ENCODE measurements at places on chromosomes 11 and 22.

- no peak for DNase-seq
These were observed 94.8 kb downstream of the PICALM start for GRCh38 chr11:85974122-85974521.

DNA sequence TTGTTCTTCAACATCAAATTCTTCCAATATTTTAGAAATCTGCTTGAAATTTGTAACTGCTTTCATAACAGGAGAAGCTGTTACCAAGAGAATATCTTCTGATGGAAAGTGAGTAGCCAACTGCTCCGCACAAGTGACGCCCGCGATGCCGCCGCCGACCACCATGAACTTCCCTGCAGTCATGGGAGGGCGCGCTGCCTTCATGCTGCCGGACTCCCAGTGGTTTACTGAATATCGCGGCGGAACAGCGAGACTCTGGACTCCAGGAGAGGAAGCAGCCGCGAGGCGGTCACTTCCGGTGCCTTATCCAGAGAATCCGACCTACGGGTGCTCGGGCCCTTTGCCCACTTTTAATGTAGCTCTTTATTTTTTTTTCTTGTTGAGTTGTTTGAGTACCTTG, 190.6 kb downstream of the GUCY1A2 start:
- no peak for DNase-seq

DNA sequence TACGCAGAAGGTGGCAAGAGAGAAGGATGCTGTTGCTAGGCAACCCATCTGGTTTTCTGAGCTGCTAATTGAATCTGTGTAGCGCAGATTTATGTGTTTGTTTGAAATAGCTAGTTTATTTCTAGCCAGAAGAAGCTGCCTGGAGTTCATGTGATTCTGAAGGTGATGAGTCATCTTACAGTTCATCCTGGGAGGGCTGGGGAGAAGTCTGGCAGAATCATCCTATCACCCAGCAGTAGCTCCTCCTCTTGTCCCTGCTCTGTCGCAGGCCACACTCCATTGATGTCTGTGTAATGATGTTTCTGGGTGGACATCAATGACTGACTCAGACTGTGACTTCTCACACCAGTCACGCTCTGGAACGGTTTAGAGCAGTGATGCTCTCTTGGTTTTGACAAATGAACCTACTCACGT, 4.8 kb upstream of the FBXO7 start:
- peak; percentile 57 for DNase-seq

GRCh38 chr11:32435152-32435480, 223 bp downstream of the WT1 start:
- DNase-seq = no peak

DNA sequence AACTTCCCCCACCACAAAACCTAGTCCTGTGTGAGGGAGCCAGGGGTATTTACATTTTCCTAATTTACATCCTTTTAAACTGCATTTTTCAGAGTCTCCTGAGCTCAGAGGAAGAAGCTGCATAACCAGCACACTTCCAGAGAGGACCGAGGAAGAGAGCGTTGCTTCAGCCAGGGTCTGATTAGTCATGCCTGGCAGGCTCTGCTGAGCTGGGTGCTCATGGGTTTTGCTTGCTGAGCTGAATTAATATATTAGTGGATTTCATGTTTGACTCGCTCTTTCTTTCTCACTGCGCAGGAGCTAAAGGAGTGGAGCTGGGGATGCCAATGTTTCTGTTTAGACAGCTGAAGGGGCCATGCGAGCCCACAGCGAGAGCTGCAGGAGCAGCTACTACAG, 539.3 kb upstream of the B3GAT1 start:
- DNase-seq = peak; percentile 69

GRCh38 chr11:122983438-122984185, 2.0 kb upstream of the BSX start:
- no peak for DNase-seq

DNA sequence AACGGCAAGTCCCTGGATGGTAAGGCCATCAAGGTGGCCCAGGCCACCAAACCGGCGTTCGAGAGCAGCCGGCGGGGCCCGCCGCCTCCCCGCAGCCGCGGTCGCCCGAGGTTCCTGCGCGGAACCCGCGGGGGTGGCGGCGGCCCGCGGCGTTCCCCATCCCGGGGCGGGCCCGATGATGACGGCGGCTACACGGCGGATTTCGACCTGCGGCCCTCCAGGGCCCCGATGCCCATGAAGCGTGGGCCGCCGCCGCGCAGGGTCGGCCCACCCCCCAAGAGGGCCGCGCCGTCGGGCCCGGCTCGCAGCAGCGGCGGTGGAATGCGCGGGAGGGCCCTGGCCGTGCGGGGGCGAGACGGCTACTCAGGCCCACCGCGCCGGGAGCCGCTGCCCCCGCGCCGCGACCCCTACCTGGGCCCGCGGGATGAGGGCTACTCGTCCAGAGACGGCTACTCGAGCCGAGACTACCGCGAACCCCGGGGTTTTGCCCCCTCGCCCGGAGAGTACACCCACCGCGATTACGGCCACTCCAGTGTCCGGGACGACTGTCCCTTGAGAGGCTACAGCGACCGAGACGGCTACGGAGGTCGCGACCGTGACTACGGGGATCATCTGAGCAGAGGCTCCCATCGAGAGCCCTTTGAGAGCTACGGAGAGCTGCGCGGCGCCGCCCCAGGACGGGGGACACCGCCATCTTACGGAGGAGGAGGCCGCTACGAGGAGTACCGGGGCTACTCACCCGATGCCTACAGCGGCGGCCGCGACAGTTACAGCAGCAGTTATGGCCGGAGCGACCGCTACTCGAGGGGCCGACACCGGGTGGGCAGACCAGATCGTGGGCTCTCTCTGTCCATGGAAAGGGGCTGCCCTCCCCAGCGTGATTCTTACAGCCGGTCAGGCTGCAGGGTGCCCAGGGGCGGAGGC, 792 bp downstream of the RBMXL2 start:
- no peak for DNase-seq

- no peak for DNase-seq
These were observed 236.3 kb upstream of the SORL1-AS1 start for GRCh38 chr11:121688860-121689614.

DNA sequence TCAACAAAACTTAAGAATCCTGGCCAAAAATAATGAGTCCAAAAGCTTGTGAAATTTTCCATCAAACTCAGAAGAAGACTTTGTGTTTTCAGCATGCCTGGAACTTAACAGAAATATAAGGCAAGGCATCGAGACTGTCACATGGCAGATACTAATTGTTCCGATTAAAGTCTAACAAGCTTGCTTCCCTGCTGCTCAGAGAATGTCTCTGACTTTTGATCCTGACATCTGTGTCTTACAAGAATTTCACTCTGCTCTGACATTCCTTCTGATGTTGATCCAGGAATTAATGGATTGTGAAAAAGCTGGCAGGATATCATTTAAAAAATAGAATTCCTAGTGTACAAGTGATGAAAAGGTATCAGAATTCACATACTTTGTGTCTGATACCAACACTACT, 170.2 kb downstream of the DCDC1 start:
- no peak for DNase-seq

DNA sequence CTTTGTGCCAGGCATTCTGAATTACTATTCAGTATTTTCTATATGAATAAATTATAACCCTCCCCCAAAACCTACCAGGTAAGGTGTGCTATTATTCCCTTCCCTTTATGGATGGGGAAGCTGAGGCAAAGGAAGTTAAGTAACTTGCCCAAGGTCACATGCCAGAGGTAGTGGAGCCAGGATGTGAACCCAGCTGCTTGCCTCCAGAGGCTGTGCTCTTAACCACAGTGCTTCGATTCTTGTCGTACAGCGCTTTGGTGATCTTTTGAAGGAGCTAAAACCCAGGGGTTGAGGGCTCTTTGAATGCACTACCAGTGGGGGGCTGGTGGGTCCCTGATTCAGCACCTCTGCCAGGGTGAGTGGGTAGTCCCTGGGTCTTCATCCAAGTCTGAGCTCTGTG, 18.8 kb downstream of the MCM5 start:
- DNase-seq = no peak

- DNase-seq = no peak
These were observed 87.1 kb upstream of the RAG2 start for GRCh38 chr11:36684840-36685801.

DNA sequence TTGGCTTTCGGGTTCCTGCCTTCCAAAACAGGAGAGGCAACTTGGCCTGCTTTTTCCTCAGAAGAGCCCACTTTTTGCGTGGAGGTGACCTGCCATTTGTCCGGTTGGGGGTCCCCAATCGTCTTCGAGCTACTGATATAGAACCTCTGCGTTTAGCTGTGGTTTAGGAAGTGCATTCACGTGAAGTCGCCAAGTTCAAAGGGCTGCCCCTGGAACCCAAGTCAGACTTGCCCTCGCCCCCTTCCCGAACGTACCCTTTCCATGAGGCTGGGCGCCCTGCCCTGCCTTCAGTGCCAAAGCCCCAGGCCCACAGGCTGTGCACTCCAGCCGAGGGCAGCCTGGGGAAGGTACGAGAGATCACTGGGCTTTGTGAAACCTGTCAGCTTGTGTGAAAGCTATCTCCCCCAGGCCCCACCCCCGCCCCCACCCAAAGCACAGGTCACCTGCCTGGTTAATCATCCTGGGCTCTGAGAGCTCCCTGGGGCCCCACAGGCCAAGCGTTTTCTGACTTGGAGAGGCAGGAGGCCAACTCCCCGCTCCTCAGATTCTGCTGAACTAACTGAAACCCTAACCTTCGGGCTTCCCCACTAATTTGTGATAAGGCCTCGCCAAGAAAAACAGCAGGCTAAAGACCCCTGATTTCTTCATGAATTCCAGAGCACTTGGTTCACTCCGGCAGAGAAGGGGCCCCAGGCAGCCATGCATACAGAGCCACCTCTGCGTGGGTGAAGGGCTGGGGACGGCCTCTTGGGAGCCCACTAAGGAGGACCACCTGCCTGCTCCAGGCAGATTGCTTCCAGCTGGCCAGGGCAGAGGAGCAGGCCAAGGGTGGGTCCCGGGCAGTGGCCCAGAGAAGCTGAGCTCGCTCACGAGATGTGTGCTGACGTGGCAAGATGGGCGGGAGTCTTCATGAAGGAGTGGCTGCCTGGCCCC, 25.8 kb upstream of the KCNQ1OT1 start:
- DNase-seq = peak; percentile 5

GRCh38 chr11:76600124-76600655, 70.4 kb downstream of the LRRC32 start:
- DNase-seq = no peak

GRCh38 chr22:31692186-31692886, 30.3 kb upstream of the PISD start:
- peak; percentile 50 for DNase-seq

- no peak for DNase-seq
These were observed 3.4 kb downstream of the ROBO3 start for GRCh38 chr11:124868331-124869274.

GRCh38 chr11:123217897-123218296, 22.8 kb upstream of the CLMP start:
- no peak for DNase-seq

DNA sequence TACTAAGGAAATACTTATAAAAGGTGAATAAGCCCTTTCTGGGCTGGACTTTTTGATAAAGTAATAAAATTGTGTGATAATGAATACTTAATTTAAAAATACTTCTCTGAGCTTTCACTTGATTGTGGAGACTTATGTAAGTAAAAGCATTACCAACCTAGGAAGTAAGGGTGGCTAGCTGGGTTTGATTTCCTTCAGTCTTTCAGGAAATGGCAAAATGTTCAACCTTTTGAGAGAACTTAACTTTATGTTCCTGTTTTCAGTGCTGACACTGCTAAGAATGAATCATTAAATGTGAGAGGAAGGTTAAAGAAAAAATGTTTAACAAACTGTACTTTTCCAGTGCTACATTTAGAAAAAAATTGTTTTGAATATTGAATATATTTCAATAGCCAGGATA, 900.3 kb downstream of the METTL15 start:
- no peak for DNase-seq

DNA sequence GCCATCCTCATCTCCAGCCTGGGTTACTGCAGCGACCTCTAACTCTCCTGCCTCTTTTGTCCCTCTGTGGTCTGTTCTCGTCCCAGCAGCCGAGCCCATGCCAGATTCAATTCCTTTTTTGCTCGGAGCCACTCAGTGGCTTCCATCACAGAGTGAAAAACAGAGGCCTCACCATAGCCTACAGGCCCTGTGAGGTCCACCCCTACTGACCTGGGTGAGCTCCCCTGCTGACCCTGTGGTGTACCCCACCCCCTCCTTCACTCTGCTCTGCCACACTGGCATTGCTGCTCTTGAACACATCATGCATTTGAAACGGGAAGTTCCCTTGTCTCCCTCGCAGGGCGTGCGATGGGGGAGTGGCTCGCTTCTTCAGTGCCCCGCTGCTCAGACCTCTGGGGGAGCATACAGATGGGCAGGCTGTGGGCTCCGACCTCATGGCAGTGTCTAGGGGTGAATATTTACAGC, 2.1 kb downstream of the AIP start:
- no peak for DNase-seq

- no peak for DNase-seq
These were observed 119.2 kb upstream of the C11orf87 start for GRCh38 chr11:109302591-109303334.

GRCh38 chr11:56183459-56183858, 7.0 kb downstream of the OR5J2 start:
- DNase-seq = no peak

DNA sequence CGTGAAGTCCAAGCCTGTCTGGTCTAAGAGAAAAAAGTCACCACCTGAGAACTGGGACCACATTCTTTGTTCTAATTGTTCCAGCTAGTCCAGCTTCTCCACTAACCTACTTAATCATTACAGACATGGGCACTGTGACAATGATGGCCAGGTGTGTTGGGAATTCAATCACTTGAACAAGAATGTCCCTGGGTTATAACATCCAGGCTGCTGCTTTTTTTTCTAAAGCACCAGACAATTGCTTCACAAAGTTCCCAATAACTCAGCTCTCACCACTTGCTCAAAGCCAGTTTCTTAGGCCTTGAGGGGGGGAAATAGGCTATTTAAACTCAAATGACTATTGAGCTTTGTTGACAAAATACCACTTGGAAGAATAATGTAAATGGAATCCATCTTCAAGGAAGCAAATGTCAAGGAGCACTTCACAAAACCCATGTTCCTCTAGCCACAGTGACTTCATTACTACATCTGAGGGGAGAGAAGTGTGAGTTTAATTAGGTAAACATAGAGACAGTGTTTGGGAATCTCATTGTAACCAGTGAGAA, 80.3 kb downstream of the ME3 start:
- peak; percentile 72 for DNase-seq

- no peak for DNase-seq
These were observed 10.5 kb downstream of the TOLLIP start for GRCh38 chr11:1298695-1299492.

- peak; percentile 93 for DNase-seq
These were observed 18.2 kb downstream of the ADM start for GRCh38 chr11:10322830-10323792.

DNA sequence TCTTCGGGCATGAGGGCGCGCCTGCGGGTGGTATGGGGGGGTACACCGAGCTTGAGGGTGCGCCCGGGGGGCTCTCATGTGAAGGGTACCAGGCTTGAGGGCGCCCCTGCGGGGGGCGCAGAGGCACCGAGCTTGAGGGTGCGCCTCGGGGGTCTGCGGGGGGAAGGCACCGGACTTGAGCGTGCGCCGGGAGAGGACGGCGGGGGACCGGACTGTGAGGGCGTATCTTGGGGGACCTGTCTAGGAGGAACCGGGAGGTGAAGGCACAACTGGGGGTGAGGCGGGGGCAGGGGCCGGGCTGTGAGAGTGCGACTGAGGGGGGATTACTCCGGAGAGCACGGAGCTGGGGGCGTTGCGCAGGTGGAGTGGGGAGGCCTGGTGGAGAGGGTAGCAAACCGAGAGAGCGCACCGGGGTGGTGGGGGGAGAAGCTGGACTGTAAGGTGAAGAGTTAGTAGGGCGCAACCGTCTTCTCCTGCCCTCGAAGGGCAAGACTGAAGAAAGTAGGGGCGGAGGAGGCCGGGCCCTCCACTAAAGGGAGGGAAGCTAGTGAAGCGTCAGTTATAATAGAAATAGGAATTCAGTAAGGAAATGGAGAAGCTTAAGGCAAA, 1.1 kb upstream of the DDX6 start:
- DNase-seq = no peak

GRCh38 chr22:40588726-40589125, 47.8 kb downstream of the MRTFA start:
- no peak for DNase-seq
